ENCODE measurements at places on chromosomes 13 and 19.

DNA sequence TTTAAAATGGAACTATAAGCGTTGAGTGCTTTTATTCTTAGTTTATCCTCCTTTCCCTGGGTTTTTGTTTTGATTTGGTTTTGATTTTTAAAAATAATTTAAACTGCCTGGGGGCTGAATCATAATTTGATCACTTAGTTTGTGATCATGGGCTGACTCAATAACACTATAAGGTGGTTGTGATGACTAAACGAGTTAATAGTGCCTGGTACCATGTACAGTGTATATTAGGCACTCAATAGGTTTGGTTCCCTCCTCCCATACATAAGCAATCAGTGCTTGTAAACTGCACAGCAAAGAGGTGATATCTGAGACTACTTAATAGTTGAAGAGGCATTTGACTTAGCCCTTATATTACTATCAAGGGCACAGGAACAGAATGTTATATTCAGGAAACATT is 200.9 kb upstream of the RFC3 start:
- no peak for DNase-seq

- DNase-seq = no peak
These were observed 999 bp upstream of the TNFAIP8L1 start for GRCh38 chr19:4638317-4638716.

- no peak for DNase-seq
These were observed 6.3 kb upstream of the ZNF69 start for GRCh38 chr19:11881151-11881800.

DNA sequence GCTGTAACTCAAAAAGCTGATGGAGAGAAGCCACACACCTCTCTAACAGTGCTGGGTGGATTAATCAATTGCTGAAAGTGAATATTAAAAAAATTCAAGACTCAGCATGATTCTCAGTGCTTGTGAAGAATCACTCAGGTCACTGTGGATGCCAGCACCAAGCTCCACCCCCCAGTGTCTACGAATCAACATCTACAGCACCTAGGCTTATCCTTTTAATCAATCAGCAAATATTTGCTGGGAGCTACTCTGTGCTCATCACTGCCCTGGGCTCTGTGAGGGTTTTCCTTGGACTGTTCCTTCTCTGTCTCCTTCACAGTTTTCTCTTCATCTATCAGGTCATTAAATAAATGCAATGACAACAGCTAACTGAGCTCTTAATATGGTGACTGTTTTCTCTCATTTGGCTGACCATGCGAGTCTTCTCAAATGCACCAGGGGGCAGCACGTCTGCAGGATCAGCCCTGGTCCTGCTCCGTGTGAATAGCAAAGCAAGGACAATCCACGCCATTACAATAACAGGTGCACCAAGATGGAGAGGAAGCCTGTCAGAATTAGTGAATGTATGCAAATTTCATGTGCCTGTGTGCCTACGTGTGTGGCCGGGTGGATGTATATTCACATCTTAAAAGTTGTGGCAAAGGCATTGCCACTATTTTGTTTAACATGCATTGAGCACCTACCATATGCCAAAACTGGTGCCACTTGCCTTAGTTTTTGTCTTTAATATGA is 14.6 kb upstream of the C13orf42 start:
- DNase-seq = no peak

- DNase-seq = no peak
These were observed 127.9 kb downstream of the SLITRK6 start for GRCh38 chr13:85671336-85671735.

GRCh38 chr19:42629191-42629590 is 34.5 kb upstream of the CEACAM8 start:
- no peak for DNase-seq

DNA sequence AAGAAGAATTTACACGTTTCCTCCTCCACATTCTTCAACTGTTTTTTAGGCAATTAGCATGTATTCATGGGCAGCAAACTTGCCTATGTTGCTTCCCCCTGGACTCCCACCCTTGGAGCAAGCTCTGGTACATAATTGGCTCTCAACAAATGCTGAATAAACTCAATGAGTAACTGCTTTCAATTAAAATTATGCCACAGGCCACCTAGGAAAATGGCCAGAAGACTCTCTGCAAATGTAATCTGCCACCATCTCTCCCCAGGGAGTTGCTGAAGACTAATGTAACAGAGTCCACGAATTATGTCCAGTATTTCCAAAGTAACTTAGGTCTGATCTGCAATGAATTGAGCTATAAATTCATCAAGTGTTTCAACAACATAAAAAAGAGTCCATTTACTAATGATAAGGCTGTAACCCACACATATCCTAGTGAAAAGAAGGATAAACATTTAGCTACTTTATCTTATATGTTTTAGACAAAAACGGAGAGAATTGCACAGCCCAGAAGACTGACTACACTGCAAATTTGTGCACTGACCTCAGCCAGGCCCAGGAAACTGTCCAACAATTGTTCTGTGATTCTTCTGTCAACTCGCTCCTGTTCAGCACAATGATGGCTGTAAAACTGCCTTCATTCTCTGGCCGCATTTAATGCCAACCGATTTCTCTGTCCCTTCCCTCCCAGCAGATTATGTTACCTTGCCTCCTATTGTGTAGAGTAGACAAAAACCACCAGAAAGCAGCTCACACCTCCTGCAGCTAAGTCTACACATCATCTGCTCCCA is 808.6 kb upstream of the ARGLU1 start:
- no peak for DNase-seq

GRCh38 chr19:4567584-4568071 is 8.1 kb upstream of the SEMA6B start:
- no peak for DNase-seq

- no peak for DNase-seq
These were observed 4.0 kb downstream of the KLF16 start for GRCh38 chr19:1859331-1859781.

GRCh38 chr13:113732961-113733950 is 25.8 kb upstream of the TMEM255B start:
- DNase-seq = no peak

GRCh38 chr19:19628501-19629134 is 598 bp upstream of the LPAR2 start:
- DNase-seq = peak; percentile 68

DNA sequence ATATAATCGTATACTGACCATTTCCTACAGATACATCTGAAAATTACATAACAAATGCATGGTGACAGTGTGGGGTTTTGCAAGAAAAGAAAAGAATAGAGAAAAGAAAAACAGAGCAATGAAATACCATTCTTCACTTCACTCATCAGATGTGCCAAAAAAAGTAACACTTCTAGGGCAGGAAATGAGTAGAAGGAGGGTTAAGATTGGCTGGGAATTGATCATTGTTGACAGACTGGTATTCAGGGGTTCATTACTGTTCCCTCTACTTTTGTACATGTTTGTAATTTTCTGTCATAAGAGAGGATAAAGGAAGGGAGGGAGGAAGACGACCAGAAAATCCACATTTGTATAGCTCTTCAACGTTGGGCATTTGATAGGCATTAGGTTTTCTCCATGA is 31.5 kb downstream of the ABCC4 start:
- DNase-seq = no peak

DNA sequence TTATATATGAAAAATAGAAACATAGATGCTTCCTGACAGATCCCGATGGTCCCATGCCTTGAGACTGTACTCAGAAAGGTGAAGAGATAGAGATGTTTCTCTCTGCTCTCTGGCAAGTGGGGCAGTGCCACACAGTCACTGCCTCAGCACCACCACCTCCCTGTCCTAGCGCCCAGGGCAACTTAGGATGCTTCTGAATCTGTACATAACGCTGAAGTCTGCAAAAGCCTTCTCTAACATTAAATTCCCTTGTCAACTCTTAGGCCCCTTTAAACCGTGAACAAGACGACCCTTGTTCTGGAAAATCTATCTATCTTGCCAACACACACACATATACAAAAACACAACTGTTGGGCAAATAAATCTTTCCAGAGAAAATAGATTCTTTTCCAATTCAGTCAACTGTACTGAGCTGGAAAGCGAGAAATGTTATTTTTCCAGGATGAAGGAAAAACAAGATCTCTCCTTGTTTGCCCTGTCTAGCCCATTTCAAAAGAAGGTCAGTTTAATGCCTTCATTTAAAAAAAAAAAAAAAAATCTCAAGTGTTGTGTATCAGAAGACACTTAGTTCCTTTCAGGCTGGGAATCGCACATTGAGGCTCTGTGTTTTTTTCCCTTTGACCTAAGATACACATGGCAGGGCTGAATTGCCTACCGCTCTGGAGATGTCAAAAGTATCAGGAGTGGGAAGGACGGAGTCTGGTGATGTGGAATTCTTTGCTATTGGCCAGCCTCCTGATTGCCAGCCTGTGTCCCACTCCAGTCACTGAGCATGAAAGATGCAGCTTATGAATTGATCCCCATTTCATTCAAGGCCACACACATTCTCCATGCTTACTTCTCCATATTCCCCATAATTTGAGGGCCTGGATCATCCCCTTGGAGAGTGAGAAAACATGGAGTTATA is 241.4 kb downstream of the LACC1 start:
- DNase-seq = no peak

DNA sequence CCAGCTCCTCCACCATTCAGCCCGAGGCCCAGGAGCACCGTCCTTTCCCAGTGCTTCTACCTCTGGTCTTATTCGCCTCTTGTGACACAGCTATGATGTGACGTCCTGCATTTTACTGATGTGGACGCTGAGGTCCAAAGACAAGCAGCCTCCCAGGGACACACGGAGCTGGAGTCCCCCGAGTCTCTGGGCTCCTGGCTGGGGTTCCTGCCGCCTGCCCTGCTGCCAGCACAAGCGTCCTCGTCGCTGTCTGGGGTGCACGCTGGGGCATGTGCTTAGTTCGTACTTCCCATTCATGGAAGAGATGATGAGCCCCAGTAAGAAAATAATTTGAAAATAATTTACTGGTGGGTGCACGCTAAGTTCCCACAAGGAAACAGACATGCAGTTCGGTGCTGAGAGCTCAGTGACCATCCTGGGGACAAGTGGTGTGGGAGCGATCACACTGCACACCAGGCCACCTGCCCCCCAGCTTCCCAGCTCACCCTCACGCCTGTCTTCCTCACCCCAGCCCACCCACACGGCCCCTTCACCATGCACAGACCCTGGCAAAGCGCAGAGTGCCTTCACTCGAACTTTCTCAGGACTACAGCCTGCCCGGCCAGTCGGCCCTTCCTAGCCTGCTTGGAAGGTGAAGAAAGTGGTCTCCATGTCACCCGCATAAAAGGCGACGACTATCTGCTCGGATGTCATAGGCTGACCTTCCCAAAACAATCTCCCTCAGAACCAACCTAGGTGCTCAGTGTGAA is 14.2 kb upstream of the CFAP97D2 start:
- no peak for DNase-seq

DNA sequence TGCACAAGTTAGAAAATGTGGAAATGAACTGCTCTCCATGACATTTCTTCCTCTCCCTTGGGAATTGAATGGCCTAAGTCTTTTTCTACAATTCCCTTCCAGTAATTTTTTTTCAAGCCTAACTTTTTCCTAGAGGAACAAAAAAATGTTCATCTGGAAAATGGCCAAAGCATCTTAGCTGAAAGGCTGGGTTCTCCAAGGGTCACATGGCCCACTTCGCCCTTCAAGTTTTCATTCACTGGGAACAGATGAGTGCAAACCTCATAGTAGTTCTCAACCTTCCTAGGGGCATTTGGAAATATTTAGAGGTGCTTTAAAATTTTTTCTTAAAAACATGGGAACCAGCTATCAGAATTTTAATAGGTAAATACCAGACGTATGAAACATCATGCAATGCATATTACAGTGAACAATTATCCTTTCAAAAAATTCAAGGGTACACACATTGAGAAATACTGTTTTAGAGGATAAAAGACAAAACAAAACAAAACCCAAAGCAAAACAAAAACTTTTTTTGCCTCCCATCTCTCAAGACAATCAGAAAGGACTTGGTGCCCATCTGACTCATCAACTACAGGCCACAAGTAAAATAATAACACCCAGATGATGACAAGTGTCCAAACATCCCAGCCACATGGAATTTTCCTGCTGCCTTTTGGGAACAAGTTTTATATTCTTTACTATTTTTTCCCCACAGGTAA is 208.8 kb downstream of the SLITRK6 start:
- DNase-seq = no peak

- DNase-seq = no peak
These were observed at the start of gene SHANK1 for GRCh38 chr19:50719566-50719965. Gene SHANK1 (minus strand): TSS chr19:50719802. CDS start chr19:50716919, 2,883 bp downstream.

DNA sequence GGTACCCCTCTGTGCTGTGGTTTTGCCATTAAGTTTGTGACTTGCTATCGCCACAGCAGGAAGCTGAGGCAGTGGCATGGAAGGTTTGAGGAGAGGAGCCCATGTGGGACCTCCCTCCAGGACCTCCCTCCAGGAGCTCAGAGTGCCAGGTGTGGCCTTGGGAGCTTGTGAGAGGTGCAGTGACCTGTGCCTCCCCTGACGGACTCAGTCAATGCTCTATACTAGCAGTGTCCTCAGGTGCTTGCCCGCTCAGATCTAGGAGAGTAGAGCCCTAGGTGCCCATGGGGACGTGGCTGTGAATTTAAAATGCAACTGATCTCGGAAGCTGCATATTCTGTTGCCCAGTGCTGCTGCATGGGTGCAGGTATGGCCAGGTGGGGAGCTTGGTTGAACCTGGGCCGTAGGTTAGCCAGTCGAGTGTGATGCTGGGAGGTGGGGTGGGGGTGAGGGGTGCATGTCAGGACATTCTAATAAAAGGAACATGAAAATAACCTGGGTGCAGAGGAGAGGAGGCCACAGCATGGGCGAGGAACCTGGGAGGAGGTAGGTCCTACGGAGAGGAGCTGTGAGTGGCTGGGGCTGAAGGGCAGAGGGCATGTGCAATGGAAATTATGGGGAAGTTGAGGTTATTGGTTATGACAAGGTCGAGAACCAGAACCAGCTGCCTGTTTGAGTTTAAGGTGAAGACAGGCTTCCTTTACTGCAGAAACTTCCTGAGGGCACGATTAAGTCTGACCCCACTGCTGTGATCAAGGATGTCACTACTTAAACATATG is 41.6 kb downstream of the TEX29 start:
- DNase-seq = no peak

DNA sequence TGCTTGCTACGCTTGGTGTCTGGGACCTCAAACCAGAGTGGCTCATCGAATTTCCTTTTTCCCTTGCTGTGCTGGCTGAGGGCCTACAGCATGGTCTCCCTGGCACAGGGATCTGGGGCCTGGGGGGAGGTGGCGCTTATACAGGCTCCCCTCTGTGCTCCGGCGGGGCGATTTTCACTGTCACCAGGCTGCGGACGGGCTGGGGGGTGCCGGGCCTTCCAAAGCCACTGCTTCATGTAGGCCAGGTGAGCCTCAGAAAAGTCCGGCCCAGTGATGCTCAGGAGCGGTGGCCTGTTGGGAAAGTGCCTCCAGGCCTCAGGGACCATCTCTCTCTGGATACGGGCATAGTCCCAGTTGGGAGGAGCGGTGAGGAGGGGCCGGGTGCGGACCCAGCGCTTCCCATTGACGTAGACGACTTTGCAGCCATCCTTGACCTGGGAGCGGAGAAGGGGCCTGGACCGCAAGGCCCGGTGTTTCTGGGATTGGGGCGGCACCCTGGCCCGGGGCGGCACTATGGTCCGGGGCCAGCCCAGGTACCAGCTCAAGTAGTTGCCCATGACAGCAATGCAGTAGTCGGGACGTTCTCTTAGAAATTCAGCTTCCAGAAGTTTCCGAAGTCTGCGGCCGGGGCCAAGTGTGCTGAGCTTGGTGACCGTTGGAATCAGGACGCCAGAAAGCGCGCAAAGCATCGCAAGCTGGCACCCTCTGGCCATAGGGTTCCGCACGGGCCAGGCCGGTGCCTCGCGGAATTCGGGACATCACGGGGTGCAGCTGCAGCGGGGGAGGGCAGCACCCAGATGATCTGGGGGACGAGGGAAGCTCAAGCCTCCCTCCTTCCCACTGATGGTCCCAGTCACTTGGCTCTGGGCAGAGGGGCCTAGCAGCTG is 255.9 kb downstream of the SLC7A1 start:
- no peak for DNase-seq

- no peak for DNase-seq
These were observed 42.1 kb upstream of the C1QTNF9 start for GRCh38 chr13:24267274-24267673.
